B cell (primary cell): ENCODE measurements at places on chromosomes 1 and 21. TPM values are rescaled to one million over a fixed set of nuclear protein-coding genes. Genes with fewer than 3 reads are reported as not detected.

DNA sequence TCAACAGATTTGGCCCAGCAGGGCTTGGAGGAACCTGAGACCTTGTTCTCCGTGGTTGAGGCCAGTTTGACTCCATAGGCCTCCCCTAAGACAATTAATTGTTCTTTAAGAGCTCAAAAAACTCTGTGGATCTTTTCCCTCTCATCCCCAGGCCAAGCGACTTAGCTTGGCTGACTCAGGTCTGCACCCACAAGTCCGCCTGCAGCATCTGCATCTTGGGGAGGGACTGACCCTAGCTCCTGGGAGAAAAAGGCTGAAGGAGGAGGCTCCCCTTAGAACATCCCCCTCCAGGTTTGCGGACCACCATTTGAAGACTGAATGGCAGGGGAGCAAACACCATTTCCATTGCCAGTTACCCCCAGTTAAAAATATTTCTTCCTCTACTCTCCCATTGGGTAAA, 1.5 kb upstream of the HES2 start:
- H3K36me3 ChIP-seq: no peaks in the 10 kb centered on the region
- peaks cover 54% of the 10 kb centered on the region for H3K27me3 ChIP-seq
- no peak overlapping the region for H3K27ac ChIP-seq
- peaks cover 27% of the 10 kb centered on the region for H3K4me1 ChIP-seq

- H3K36me3 ChIP-seq: no peaks in the 10 kb centered on the region
- H3K27me3 ChIP-seq: no peaks in the 10 kb centered on the region
- H3K4me3 ChIP-seq: no peak overlapping the region
- no peak overlapping the region for H3K27ac ChIP-seq
- DNase-seq: peak; percentile 25
- H3K4me1 ChIP-seq: peaks cover 26% of the 10 kb centered on the region
These were observed 25.1 kb downstream of the SPSB1 start for GRCh38 chr1:9317591-9318417.

The SERPINC1 gene
- not detected in 2 replicates for total RNA-seq

GRCh38 chr1:166905900-166906299, 29.8 kb upstream of the TADA1 start:
- peaks cover 19% of the 10 kb centered on the region for H3K4me1 ChIP-seq
- H3K27me3 ChIP-seq: no peaks in the 10 kb centered on the region
- no peak overlapping the region for H3K27ac ChIP-seq
- H3K36me3 ChIP-seq: no peaks in the 10 kb centered on the region
- no peak overlapping the region for H3K4me3 ChIP-seq
- DNase-seq: no peak

The CATSPER4 gene
- total RNA-seq: not detected in 2 replicates

DNA sequence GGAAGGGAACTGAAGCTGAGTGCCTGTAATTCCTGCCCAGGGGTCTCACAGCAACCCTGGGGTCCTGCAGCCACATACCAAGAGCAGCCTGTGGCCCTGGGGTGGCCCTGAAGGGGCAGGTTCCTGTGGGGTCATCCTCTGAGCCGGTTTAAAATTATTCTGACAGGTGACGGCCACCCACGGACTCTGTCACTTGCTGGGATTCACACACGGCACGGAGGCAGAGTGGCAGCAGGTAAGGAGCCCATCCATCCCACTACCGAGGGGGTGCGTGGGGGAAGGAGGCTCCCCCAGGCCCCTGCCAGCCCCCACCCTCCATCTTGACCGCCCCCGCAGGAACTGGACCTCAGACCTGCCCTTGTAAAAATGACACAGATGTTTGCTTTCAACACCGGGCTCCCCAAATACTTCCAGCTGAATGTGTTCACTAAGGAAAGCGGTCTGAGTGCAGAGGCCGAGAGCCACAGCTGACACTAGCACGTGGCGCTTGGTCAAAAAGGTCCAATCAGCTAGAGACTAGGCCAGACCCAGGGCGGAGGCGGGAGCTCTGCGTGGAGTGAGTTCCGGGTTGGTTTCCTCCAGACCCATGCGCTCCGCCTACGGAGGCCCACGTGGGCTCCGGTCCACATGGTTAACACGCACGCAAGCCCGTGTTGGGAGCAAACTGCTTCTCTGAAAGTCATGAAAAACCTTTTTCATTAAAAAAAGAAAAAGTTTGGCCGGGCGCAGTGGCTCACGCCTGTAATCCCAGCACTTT, 10.0 kb downstream of the YBEY start:
- H3K27ac ChIP-seq: peak overlapping the region; percentile 34
- H3K4me1 ChIP-seq: peaks cover 11% of the 10 kb centered on the region
- H3K36me3 ChIP-seq: peaks cover 2% of the 10 kb centered on the region
- peak overlapping the region; percentile 29 for H3K4me3 ChIP-seq

DNA sequence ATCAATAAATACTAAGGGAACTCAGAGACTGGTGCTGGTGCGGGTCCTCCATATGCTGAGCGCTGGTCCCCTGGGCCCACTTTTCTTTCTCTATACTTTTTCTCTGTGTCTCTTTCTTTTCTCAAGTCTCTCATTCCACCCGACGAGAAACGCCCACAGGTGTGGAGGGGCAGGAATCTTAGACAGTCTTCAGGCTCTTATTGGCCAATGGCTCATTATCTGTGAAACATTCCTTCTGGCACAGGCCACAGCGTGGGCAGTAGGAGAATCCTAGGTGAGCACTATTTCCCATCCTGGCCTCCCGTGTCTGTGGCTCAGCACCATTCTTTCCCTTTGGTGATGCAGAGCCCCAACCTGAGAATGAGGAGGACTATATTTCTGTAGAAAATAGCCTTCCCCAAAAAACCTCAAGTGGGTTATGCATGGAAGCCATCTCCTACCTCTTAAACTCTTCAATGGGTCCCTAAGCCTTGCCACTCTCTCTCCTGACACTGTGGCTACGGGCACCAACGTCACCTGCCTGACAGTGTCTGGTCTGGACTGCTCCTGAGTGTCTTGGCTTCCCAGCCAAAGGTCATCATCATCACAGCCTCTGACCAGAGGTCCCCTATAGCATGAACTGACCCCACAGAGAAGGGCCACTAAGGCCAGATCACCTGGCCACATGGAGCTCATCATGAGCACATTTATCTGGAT, 6.2 kb upstream of the SLAMF1 start:
- no peaks in the 10 kb centered on the region for H3K36me3 ChIP-seq
- H3K27me3 ChIP-seq: no peaks in the 10 kb centered on the region
- DNase-seq: no peak
- H3K4me3 ChIP-seq: no peak overlapping the region
- peaks cover 60% of the 10 kb centered on the region for H3K4me1 ChIP-seq

- DNase-seq: no peak
- H3K27me3 ChIP-seq: no peaks in the 10 kb centered on the region
- H3K4me3 ChIP-seq: no peak overlapping the region
- no peaks in the 10 kb centered on the region for H3K4me1 ChIP-seq
These were observed 13.0 kb downstream of the WNT9A start for GRCh38 chr1:227934476-227935313.

GRCh38 chr1:97996880-97997279, 76.0 kb upstream of the DPYD start:
- H3K27me3 ChIP-seq: no peaks in the 10 kb centered on the region
- no peak for DNase-seq
- no peak overlapping the region for H3K4me3 ChIP-seq
- no peak overlapping the region for H3K27ac ChIP-seq
- H3K36me3 ChIP-seq: no peaks in the 10 kb centered on the region
- H3K4me1 ChIP-seq: no peaks in the 10 kb centered on the region

DNA sequence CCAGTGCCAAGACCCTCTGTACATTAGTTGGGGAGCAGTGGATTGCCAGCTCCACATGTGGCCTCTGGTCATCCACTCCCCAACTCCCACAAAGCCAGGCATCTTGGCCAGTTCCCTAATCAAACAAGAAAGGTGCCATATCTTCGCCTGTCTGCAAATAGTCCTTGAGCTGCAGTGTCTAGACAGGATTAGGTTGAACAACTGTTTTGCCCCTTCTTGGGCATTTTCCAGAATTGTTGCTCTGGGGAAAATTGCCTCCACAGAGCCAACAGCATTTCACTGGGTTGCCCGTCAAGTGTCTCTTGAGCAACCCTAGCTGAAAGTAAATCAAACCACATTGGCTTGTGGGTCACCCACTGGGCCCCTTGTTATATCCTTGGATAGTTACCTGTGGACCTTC, 109.3 kb downstream of the GDAP2 start:
- H3K27me3 ChIP-seq: peaks cover 3% of the 10 kb centered on the region
- no peak for DNase-seq
- H3K4me1 ChIP-seq: no peaks in the 10 kb centered on the region
